ENCODE measurements at places on chromosomes 3 and 15.
A peak's percentile ranks its signal among the peaks of the same experiment; 100 is the strongest.

GRCh38 chr3:151895478-151896241 is 22.2 kb downstream of the SUCNR1 start:
- DNase-seq: no peak

DNA sequence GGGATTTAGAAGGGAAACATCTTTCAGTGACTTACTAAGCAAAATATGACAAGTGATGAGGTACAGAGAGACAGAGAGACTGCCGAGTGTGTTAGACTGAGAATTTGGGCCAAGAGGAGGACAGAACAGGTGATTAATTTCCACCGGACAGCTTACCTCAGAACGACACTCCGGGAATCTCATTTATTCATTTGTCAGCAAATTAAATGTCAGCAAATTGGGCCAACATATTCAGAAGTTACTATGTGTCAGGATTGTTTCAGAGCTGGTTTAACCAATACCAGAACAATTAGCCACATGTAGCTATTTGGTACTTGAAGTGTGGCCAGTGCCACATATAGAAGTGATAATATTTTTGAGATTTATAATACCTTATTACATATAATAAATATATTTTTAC is 232.6 kb upstream of the CNTN3 start:
- no peak for DNase-seq

GRCh38 chr3:107024551-107025026 is 352.6 kb upstream of the CCDC54 start:
- no peak for DNase-seq

- DNase-seq: no peak
These were observed 117.6 kb upstream of the TBL1XR1 start for GRCh38 chr3:177314897-177315296.

GRCh38 chr3:22795917-22796316 is 407.2 kb upstream of the UBE2E2 start:
- DNase-seq: no peak

- DNase-seq: no peak
These were observed 19.1 kb downstream of the KLHL6 start for GRCh38 chr3:183536238-183536880.

- no peak for DNase-seq
These were observed 30.2 kb downstream of the KY start for GRCh38 chr3:134620476-134621115.

DNA sequence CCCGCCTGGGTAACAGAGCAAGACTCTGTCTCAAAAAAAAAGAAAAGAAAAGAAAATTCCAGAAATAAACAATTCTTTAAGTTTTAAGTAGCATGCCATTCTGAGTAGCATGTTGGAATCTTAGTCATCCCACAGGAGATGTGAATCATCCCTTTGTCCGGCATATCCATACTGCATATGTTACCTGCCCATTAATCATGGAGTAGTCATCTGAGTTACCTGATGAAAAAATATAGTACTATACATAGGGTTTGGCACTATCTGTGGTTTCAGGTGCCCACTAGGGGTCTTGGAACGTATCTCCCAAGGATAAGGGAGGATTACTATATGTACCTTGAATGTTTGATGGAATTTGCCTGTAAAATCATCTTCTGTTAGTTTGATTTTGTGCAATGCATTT is 6.3 kb upstream of the CCR4 start:
- DNase-seq: no peak

DNA sequence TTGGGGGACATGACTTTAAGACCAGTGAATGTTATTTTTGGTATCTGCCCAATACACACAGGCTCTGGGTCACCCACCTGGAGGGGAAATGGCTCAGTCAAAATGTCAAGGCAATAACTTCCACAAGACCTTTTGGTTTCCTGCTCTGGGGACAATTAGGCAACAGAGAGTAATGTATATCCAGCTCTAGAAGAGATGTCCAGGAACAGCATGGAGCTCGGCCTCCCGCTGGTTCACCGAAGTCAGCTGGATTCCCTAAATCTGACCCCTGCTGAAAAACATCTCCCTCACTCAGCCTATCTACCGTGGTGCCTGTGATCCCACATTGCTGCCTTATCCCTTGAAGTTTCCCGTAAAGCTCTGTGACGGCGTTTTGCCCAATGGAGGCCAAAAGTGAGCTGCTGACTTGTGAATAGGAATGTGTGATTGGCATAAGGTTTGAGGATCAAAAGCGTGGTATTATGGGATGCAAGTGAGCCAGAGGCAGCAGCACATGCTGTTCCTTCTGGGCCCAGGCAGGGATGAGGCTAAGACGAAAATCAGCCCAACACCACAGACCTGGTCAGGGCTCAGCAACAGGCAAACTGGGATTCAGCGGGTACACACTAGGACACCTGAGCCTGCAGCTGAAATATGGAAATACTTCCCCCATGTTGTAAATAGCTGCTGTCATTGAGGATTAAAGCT is 47.2 kb upstream of the SLC6A11 start:
- DNase-seq: no peak

GRCh38 chr15:25087137-25087536 is 132.3 kb downstream of the SNRPN start:
- DNase-seq: no peak

DNA sequence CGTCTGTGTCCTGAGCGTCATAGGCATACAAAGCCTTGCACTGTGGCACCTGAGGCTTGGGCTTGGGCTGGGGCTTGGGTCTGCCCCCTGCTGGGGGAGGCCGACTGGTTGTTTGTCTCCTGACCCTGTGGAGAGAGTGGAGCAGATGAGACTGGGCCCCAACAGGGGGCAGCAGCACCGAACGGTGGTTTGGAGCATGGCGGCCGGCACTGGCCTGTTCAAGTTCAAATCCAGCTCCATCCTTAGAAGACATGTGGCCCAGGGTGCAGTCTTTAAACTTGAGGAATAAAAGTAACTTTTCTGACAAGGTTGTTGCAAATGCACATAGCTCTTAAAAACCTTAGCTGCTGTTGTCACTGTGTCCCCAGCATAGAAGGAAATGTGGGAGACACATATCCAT is 33.3 kb downstream of the CCNB2 start:
- peak; percentile 57 for DNase-seq

DNA sequence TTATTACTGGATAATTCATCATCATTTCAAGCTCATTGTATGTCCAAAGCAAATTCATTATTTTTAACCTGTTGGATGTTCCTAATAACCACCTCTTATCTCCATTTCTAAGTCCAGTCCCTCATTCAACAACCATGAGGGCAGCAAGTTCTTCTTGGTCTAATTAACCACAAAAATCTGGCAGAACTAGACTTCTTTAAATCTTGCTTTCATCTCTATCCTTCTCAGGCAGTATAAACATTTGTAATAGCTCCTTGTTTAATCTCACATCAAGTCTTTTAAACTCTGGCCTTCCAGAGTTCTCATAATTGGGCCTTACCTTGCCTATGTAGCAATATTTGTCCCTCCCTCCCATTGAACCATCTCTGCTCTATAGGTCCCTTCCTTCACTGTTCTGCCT is 17.0 kb upstream of the GHSR start:
- DNase-seq: no peak

DNA sequence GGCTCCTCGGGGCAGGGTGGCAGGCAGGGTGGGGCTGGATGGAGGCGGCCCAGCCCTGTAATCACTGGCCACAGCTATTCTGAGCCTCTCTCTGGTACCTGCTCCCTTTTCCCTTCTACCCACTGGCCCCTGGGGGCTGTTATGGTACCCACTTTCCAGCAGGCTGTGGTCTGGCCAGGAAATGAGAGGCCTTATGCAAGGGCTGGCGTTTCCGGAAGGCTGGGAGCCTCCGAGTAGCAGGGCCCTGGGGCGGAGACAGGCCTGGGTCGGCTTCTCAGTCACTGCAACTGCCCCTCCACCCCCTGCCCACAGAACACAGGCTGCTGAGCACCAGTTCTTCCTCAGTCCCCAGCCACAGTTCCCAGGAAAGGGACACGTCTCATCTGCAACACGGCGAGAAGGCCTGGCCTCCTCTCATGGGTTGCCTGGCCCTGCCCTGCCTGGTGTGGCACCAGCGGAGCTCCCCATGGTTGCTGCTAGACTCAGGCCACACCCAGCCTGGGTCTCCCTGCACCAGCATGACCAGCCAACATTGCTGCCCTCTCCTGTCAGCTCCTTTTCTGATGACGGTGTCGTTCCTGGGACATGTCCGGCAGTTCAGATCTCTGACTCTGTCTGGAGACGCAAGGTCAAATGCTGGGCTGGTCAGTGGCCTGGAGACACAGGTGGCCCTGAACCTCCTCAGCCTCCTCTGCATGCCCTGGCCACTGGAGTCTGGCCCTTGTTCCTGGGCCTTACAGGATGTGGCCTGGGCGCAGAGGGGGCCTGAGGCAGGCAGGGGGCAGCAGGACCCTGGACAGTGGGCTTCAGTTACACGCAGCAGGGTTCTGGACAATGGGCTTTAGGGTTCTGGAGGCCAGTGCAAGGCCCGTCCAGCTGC is 6.5 kb downstream of the CHST13 start:
- no peak for DNase-seq

GRCh38 chr3:52920841-52921240 is 23.5 kb upstream of the STIMATE start:
- DNase-seq: no peak

DNA sequence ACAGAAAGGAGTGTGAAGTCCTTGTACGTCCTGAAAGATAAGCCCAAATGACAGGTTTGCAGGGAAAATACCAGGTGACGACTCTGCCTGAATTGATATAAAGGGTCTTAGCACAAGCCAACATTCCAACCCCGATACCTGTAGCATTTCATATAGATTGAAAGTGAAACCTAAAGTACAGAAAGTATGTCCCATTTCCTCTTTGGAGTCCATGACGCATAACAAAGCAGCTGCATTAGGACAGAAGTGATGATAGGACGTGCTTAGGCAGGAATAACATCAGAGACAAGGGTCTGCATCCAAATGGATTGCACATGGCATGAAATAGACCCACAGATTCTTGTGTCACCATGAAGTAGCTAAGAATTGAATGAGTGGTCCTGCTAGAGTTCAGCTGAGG is 187.0 kb upstream of the ROBO1 start:
- DNase-seq: no peak

DNA sequence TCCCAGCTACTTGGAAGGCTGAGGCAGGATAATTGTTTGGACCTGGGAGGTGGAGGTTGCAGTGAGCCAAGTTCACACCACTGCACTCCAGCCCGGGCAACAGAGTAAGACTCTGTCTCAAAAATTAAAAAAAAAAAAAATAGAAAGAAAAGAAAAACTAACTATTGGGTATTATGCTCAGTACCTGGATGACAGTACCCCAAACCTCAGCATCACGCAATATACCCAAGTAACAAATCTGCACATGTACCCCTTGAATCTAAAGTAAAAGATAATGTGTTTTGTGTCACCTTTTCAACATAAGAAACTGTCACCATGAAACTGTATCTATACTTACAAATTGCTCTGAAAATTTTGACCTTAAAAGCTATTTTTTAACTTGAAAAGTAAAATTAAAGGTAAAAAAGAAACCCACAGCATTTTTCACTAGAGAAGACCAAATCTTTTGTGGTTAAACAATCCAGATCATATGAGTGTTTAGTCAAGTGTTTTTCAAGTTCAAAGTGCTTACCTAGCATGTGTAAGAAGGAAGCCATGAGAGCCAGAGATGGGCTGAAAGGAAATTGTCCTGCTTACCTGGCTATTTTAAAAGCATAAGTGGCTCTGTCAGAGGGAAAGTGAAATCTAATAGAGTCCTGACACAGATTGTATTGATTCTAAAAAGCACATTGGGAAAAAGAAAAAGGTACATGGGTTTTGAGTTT is 50.5 kb downstream of the MYO1E start:
- DNase-seq: no peak

Data from activated naive CD4-positive, alpha-beta T cell treated with Interleukin-2 at 50 U/mL for 16 hours (primary cell).